ENCODE measurements at places on chromosomes 4 and X. TPM values are rescaled to one million over a fixed set of nuclear protein-coding genes. Genes with fewer than 3 reads are reported as not detected.

The ETDB gene
- not detected for total RNA-seq

The VCX gene
- not detected for total RNA-seq

The MND1 gene
- 21.1 TPM for total RNA-seq

The ATP8A1 gene
- total RNA-seq: 0.03 TPM

The GRID2 gene
- not detected for total RNA-seq
